NCI-H226 (cell line): ENCODE measurements at places on chromosomes 4 and X.
A peak's percentile ranks its signal among the peaks of the same experiment; 100 is the strongest.

DNA sequence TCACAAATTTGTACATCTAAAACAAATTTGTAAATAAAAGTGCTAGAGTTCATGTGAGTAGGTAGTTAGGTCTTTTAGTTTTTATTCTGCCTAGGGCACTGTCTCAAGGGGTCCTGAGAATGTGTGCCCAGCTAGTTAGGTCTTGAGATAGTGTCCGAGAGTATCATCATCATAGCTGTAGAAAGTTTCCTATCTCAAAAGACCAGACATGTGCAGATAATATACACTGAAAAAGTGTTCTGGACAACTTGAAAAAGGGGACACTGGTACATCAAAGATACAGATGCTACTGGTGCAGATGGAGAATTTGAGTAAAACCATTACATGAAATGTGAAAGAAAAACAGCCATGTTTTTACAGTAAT, 1.8 kb upstream of the ZCCHC4 start:
- DNase-seq: no peak

DNA sequence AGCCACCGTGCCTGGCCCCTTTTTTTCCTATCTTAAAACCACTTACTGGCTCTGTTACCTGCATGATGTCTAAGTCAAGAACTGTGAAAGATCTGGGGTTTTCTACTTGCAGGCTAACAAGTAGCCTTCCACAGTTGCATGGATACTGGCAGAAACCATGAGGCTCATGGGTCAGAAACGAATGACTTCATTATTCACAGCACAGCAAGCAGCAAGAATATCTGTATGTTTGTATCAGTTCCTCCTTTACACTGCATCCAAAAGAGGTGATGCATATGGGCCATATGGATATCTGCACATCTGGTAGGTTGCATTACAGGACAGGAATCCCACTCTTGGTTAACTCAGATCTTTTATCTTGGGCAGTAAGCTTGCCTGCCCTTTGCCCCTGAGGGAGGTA, 154.9 kb upstream of the NUDT6 start:
- DNase-seq: no peak

- no peak for DNase-seq
These were observed 956.1 kb downstream of the ADGRL3 start for GRCh38 chr4:62156205-62156604.

DNA sequence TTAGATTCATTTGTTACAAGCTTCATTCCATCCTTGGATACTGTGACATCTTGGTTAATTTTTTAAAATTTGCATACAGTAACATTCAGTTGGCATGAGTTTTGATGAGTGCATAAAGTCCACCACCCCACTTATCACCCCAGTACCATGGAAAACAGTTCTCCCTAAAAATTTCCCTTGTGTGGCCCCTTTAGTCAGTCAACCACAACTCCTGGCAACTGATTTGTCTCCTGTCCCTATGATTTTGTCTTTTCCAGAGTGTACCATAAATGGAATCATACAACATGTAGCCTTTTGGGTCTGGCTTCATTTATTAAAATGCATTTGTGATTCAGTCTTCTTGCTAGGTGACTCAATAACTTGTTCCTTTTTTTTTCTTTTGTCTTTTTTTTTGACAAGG, 29.9 kb downstream of the RP2 start:
- no peak for DNase-seq

GRCh38 chr4:109821185-109821584, 5.6 kb downstream of the GAR1 start:
- no peak for DNase-seq

GRCh38 chr4:16056681-16057385, 27.0 kb downstream of the PROM1 start:
- no peak for DNase-seq

DNA sequence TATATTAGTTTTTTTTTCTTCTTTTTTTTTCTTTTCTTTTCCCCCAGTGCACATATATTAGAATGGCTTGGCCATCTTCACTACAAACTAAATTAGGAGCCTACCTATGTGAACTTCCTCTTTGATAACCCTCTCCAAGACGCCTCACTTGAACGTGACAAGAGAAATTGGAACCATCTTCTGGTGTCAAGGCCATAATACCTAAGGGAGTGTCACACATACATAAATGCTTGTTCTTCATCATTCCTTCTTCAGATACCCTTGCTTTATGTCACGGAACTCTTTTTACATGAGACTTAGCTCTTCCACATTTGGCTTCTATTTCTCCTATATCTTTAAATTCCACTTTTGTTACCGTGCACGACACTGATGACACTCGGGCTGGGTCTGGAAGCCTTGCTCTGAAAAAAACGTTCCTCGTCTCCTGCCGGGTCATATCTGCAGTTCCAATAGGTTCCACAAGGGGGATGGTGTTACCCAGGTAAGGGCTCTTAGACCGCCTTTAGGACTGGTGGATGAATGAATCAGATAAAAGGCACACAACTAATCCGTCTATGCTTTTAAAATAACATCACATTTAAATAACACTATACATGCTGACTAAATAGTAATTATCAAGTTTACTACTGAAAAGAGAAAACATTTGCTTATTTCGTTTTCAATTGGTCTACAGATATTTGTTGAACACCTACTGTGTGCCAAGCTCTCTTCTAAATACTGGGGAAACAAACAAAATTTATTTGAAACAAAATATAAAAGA, 19.9 kb downstream of the DGAT2L6 start:
- DNase-seq: peak; percentile 16

DNA sequence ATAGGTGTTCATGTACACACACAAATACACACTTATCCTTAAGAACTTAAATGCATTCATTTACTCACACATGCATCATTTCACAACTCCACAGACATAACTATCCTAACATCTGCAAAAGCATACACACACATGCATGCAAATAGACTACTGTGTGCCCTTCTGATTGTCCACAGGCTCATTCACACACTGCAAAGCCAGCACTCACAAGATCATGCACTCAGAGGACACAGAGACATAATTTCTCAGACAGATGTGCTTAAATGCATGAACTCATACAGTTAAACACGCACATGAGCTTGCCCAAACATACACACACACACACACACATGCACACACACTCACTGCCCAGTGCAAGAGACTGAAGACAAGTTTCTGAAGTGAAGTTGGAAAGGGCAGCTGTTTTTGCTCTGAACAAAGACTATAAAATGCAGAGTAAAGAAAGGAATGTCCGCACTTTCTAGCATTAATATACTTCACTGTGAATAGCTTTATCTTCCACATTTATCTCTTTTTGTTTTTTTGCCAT, 1018.0 kb upstream of the HS3ST1 start:
- no peak for DNase-seq

- no peak for DNase-seq
These were observed 537.5 kb downstream of the BCOR start for GRCh38 chrX:39560271-39560670.

- peak; percentile 21 for DNase-seq
These were observed 338.1 kb downstream of the BCOR start for GRCh38 chrX:39759526-39760224.
